ENCODE measurements at places on chromosomes 2 and 18.

- DNase-seq = peak; percentile 61
These were observed 70.1 kb downstream of the QPCT start for GRCh38 chr2:37414470-37414949.

- no peak for DNase-seq
These were observed 345.6 kb downstream of the AKAIN1 start for GRCh38 chr18:4851301-4851976.

DNA sequence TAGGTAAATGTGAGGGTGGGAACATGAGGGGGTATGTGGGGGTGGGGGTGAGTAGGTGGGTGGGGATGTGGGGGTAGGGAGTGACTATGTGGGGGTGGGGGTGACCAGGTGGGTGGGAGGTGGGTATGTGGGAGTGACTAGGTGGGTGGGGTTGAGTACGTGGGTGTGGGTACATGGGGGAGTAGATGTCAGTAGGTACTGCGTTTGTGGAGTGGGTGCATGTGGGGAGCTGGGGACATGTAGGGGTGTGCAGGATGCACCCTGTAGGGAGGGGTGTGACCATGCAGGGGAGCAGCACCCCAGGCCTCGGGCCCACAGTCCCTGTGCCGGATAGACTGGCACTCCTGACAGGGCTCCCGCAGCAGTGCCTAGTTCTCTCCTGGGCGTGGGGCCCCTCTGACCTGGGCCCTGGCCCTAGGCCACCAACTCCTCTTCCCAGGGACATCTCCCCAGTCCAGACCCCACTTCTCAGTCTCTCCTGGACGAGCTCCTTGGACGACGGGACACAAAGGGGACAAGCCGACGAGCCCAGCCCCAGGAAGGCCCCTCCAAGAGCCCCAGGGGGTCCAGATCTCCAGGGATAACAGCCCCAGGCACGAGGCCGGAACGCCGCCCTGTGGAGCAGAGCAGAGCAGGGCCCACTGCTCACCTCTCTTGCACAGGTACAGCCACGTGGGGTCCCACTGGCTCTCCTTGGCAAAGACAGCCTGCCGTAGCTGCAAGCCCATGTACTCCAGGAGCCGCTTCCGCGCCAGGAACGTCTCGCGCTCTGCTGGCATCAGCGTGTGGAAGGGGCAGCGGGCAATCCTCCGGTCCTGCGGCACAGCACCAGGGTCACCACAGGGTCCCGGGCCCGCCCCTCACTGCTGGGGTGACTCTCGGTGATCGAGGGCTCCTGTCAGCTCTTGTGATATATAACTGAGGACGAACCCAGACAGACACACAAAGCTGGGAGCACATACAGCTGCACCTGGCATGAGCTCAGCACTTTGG is 58.2 kb downstream of the ANKMY1 start:
- DNase-seq = no peak

DNA sequence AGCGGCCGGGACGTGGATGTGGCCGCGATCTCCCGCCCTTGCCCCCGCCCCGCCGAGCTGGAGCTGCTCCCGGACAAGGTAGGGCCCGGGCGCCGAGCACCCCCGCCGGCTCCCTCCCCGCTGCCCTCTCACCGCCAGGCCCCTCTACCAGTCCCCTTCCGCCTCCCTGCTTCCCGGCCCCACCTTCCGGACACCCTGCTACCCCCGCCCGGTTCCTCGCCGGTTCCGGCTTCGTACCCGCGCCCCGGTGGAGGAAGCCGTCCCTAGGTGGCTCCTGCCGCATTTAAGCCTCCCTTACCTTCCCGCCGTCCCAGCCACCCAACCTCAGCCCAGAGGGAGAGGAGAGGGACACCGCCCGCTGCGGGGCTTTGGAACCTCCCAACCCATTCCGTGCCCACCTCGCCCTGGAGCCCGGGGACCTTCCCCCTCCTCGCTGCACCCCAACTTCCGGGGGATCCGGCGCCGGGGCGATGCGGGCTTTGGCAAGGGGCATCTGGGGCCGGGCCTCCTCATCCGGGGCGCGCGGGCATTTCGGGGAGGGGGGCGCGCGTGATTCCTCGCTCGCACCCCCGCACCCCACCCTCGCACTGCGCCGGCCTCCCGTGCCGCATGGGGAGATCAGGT is 475 bp downstream of the B3GNT2 start:
- peak; percentile 65 for DNase-seq

GRCh38 chr18:66048406-66048805 is 297.6 kb downstream of the CDH7 start:
- DNase-seq = no peak

- no peak for DNase-seq
These were observed 178.7 kb downstream of the PDE11A start for GRCh38 chr2:177893880-177894279.

DNA sequence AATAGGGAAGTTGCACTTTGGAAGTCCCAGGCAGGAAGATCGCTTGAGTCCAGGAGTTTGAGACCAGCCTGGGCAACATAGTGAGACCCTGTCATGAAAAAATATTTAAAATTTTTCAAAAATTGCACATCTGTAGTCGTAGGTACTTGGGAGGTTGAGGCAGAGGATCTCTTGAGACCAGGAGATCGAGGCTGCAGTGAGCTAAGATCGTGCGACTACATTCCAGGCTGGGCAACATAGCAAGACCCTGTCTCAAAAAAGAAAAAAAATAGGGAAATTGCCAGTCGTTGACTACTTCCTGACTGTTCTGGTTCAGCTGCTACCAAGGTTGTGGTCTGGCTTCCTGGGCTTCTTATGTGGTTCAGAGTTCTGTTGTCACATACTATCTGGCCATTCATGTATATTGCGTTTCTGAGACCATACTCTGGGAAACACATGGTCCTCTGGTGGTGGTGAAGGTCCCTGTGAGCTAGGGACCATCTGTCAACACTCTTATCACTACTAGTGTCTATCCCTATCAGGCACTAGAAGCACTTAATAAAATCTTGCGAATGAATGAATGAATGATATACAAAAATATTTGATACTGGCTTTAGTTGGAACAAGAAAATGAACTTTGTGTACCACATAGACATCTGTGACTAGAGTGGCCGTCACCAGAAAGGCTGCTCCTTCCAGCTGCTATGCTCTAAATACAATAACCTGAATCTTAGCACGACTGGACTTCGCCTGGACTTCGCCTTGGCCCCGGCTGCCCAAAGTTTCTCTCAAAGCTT is 861 bp upstream of the KLHL23 start:
- DNase-seq = peak; percentile 13

DNA sequence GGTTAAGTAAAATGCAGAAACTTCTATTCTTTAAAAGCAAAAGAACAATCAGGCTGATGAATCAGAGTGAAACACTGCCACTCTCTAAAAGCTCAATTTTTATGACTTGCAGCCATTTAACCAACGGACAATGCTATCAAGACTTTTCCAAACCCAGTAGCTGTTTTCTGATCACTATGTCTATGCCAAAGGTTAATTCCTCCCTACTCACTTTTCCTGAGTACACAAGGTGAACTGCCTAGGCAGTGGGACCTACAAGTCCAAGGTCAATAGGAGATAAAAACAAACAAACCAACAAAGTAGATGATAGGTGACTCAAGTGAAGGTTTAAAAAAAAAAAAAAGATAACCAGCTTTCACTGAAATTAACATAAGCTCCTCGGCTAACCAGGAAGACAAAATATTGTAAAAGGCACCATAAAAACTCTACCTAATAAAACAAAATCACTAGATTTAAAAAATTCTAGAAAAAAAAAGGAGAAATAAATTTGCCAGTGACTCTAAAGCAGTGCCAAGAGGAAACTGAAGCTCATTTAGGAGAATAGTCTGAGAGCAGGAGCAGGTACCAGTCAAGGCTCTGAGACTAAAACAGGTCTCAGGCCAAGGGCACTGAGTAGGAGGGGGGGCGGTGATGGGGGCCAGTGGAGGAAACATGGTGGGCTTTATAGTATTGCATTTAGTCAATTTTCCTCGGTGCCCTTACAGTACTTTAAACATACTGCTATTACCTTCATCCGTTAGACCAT is 134.1 kb upstream of the DLGAP1 start:
- no peak for DNase-seq

GRCh38 chr2:172376505-172377125 is 50.8 kb upstream of the ITGA6 start:
- DNase-seq = no peak

DNA sequence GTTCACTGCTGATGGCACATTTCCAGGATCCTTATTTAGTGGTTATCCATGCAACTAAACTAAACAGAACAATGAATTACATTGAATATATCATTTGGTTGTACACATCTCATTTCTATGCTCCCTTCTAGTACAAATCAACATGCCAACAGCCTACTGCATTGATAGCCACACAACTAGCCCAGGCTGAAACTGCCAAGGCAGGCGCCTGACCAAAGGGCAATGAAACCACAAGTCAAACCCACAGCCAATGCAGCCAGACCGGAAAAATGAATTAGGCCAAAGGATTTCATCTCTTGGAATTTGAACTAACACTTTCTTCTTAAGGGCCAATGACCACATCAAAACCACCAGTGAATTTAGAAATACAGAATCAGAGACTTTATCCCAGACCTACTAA is 196.4 kb downstream of the NOL4 start:
- DNase-seq = no peak

GRCh38 chr2:172358691-172359556 is 68.5 kb upstream of the ITGA6 start:
- no peak for DNase-seq

DNA sequence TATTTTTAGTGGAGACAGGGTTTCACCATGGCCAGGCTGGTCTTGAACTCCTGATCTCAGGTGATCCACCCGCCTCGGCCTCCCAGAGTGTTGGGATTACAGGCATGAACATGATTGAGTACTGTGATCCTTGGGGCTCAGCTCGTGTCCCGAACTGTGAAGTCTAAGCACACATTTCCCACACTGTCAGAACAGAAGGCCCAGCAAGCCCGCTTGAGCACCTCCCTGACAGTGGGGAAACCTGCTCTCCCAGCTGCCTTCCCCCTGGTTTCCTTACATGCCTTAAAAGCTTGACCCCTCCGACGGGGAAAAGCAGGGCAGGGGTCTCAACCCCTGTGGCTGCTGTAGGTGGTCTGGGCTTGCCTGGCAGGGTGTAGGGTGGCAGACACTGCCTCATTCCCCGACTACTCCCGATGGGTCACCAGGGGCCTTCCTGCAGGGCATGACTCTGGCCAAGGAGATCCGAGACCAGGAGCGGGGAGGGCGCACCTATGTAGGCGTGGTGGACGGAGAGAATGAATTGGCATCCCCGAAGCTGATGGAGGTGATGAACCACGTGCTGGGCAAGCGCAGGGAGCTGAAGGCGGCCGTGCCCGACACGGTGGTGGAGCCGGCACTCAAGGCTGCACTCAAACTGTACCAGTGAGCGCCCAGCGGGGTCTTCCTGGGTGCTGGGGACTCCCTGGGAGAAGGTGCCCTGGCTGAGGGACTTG is 10.1 kb downstream of the VIL1 start:
- no peak for DNase-seq

GRCh38 chr18:56207989-56208388 is 430.4 kb downstream of the TXNL1 start:
- no peak for DNase-seq

GRCh38 chr2:128301501-128301966 is 17.1 kb downstream of the HS6ST1 start:
- no peak for DNase-seq

GRCh38 chr2:76567478-76567877 is 856.8 kb upstream of the GCFC2 start:
- no peak for DNase-seq

DNA sequence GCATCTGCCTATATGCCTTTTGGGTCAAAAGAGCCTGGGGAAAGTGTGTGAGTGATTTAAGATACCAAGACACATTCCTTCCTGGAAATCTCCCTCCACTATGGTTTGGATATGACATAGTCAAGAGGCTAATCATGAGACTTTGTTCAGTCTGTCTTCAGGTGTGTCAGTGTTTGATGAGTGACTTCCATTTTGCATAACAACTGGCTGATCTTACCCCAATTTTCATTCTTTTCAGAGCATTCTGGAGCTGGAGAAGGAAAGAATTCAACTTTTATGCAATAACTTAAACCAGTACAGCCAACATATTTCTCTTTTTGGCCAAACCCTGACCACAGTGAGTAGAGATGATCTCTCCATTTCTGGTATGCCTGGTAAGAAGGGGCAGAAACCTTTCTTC is 39.4 kb downstream of the SPC25 start:
- DNase-seq = no peak

DNA sequence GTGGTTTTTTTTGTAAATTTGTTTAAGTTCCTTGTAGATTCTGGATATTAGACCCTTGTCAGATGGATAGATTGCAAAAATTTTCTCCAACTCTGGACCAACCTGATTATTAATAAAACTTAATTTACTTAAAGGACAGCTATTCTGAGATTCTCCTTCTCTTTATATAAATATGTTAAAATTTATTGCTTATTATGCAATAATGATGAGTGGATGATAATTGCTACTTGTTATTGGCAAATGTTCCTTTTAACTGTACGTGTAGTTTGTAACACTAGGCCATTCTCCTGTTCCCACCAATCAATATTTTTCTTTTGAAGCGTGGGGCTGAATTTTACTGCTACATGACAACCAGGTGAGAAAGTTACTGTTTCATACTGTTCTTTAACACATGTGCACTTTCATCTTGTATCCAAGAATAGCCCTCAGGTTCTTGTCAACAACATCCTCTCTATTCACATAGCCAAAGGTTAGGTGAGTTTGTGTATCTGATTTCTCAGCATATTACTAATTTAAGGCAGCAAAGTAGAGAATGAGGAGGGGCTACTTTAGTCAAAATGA is 16.6 kb upstream of the STK17B start:
- DNase-seq = no peak

- no peak for DNase-seq
These were observed 48.7 kb downstream of the ATOH8 start for GRCh38 chr2:85802354-85803103.

GRCh38 chr2:173119069-173119807 is 43.6 kb downstream of the MAP3K20 start:
- DNase-seq = no peak

- no peak for DNase-seq
These were observed 29.9 kb upstream of the AGAP1 start for GRCh38 chr2:235463893-235464292.

DNA sequence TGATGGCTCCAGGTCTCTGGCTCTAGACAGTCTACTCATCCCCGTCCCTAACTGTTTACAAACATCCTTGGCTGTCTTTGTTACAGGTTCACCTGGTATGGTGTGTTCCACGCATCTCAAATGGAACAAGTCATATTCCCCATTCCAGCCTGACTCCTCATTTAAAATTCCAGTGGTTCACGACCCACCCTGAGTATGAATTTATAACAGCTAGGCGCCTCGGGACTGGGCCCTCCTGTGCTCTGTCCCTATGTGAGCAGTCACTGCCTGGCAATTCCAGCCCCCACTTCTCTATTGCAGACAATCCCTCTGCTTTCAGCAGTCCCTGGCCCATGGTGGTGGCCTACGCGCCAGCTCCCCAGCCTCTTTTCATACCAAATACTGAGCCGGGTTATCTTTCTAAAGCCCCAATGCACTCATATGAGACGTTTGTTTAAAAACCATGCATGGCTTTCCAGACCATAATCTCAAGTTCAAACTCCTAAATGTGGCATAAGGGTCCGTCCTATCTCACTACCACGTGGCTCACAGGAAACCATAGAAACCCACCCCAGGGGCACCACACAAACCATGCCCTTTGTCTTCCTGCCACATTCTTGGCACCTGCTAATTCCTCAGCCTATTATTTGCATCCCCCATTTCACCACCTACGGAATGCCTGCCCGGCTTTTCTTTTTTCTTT is 1.6 kb downstream of the SERPINB8 start:
- no peak for DNase-seq
